Ovary (tissue), 10 donors: ENCODE measurements at places on chromosomes 5 and 9.
A peak's percentile ranks its signal among the peaks of the same experiment; 100 is the strongest.

DNA sequence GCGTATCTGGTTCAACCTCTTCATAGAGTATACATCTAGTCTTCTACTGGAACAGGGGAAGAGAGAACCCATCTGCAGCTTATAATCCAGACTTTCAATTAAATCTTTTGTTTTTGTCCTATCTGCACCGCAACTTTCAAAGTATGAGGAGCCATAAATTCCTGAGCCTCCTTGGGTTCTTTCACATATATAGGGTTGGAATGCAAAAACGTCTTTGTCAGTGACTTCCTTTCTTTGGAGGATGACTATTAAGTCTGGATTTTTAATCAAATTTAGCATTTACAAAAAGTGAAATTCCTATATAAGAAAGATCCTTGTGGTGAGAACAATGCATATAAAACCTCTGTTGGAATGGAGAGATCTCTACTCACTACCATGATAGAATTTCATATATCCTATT, 370.8 kb downstream of the TMEM38B start:
- no peak for DNase-seq

GRCh38 chr9:121563425-121563824, 63.8 kb upstream of the GGTA1 start:
- DNase-seq = no peak

GRCh38 chr5:106875591-106876297, 795.0 kb downstream of the EFNA5 start:
- DNase-seq = no peak

- DNase-seq = peak; percentile 83
Observed at GRCh38 chr5:158727771-158728311, 371.9 kb downstream of the EBF1 start.

DNA sequence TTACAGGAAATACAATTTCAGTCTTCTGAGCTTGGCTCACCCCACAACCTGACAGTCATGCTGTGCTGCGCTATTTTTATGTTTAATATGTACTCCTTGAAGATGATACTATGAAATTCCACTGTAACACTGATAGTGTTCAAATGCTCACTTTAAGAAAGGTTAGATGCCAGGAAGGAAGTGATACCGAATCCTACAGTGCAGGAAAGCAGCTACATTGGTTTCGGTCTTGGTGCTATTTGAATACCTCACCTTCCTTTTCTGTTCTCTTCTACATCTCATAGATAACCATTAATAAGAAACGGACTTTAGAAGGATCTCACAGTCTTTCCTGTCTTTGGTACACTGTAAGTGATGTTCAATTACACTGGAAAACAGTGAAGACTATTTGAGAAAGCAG, 117.6 kb downstream of the SEMA5A start:
- no peak for DNase-seq

DNA sequence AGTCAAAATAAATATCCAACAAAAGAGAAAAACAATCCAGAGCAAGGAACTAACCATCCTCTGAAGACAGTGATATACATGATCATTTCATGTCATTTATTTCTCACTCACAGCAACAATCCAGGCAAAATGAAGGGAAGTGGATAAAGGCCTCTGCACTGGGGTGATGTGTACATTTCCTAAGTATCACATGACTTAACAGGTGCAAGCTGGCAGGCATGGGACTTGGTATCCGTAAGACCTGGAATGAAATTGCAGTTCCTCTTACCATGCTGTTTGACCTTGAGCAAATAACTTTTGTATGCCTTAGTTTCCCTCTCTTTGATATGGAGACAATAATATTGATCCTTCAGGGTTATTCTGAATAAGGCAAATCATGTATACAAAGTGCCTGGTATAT, 77.6 kb downstream of the PRLR start:
- no peak for DNase-seq

DNA sequence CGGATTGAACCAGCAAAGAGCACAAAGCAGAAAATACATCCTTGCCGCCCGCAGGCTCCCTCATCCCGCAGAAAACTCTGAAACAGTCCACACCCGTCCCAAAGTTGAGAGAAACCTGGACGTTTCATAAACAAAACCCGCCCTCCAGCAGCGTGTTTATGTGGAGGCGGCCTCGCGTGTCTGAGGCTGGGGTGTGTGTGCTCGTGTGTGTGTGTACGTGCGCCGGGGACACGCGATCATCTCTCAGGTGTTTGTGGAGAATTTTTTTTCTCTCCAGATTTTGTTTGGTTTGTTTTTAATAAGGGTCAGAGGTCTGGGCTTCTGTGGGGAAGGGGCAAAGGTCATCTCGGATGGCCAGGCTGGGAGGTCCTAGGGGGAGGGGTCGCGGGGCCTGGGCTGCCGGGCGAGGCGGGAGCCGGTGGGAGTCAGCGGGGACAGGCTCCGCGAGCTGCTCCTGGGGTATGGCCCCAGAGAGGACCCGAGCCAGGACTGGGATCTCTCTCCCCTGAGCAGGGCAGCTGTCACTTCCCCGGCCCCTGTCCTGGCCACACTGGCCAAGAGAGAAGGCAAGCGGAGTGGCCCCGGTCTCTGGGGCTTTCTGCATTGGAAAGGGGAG, 206.4 kb downstream of the C9orf50 start:
- DNase-seq = peak; percentile 71

DNA sequence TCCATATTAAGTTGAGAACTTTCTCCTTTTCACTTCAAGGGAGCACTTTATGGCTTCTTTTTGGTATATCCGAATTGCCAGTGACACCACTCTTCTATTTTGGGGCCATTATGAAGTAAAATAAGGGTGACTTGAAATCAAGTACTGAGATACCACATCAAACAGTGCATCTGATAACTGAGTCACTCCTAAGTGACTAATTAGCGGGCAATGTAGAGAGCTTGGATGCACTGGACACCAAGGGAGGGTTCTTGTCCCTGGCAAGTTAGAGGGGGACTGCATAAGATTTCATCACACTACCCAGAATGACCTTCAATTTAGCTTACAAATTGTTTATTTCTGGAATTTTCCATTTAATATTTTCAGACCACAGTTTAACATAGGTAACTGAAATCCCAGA, 813.9 kb upstream of the CDH10 start:
- DNase-seq = no peak

DNA sequence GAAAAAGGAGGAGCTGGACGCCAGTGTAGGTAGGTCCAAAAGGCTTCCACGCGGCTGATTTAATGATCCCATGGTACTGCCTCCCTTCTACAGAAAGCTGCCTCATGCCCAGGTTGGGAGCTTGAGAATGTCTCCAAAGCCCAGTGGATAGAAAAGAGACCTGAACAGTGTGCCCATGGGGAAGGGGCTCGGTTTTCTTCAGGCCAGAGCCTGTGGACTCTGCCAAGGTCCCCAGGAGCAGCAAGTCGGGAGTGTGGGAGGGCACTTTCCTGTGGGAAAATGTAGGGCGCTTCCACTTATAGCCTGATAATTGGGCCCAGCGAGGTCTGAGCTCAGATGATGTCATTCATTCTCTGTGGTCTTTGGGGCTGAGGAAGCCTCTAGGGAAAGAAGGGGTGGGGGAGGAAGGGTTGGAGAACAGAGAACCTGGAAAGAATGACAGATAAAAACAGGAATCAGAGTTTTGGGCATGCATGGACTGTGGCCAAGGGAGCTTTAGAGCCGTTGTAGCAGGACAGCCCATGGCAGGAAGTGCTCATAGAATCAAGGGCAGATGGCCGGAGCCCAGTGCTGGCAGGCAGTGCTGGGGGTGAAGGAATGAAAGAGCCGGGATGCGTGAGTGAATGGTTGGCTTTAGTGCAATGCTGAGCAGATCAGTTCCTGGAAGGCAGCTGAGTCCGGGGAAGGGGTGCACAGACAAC, 42.5 kb upstream of the SH3PXD2B start:
- no peak for DNase-seq

DNA sequence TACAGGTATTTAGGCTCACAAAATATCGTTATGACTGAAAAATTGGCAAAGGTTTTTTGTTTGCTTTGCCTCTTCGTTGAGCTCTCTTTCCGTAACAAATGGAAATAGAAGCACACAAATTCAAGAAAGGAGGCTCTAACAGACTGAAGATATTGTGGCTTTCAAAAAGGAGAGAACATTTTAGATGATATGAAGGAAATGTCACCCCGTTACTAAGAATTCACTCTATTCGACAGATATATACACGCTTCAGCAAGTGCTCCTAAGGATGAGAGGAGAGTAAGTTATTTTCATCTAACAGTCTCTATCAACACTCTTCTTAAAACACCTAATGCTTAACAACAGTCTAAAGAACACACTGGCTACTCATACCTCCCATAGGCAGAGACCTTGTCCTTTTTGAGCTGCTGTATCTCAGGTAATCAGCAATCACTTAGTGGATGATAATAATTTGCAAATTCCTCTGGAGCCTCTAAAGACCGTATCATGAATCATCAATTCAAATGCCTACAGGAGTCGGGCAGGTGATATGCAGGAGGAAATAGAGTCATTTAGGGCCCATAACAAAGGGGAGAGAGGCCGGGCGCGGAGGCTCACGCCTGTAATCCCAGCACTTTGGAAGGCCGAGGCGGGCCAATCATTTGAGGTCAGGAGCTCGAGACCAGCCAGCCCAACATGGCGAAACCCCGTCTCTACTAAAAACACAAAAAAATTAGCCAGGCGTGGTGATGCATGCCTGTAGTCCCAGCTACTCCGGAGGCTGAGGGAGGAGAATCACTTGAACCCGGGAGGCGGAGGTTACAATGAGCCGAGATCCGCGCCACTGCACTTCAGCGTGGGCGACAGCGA, 1.4 kb upstream of the HSDL2 start:
- no peak for DNase-seq

- no peak for DNase-seq
Observed at GRCh38 chr9:135810806-135811575, 96.4 kb downstream of the CAMSAP1 start.

GRCh38 chr9:2574203-2574602, 47.4 kb upstream of the VLDLR start:
- DNase-seq = no peak

GRCh38 chr9:131677049-131677443, 62.8 kb downstream of the RAPGEF1 start:
- no peak for DNase-seq
